ENCODE measurements at places on chromosomes 2 and 18.
A peak's percentile ranks its signal among the peaks of the same experiment; 100 is the strongest.

- DNase-seq = no peak
These were observed 98.4 kb downstream of the PXDN start for GRCh38 chr2:1645761-1646476.

DNA sequence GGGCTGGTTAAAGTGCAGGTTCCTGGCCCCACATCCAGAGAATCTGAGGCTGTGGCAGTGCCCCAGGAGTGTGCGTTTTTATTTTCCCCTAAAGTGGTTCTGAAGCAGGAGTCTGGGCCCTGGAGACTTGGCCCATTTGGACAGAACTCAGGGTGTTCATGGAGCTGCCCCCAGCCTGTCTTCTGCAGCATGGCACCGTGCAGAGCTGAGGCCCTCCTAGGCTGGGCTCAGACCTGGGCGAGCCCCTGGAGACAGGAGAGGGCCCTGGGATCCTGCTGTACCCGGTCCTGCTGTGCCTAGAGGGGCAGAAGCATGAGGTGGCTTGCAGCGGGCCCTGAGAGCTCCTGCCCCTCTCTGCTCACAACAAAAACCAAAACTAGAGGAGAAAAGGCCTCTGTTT lies 58.8 kb upstream of the B3GNT7 start:
- no peak for DNase-seq

DNA sequence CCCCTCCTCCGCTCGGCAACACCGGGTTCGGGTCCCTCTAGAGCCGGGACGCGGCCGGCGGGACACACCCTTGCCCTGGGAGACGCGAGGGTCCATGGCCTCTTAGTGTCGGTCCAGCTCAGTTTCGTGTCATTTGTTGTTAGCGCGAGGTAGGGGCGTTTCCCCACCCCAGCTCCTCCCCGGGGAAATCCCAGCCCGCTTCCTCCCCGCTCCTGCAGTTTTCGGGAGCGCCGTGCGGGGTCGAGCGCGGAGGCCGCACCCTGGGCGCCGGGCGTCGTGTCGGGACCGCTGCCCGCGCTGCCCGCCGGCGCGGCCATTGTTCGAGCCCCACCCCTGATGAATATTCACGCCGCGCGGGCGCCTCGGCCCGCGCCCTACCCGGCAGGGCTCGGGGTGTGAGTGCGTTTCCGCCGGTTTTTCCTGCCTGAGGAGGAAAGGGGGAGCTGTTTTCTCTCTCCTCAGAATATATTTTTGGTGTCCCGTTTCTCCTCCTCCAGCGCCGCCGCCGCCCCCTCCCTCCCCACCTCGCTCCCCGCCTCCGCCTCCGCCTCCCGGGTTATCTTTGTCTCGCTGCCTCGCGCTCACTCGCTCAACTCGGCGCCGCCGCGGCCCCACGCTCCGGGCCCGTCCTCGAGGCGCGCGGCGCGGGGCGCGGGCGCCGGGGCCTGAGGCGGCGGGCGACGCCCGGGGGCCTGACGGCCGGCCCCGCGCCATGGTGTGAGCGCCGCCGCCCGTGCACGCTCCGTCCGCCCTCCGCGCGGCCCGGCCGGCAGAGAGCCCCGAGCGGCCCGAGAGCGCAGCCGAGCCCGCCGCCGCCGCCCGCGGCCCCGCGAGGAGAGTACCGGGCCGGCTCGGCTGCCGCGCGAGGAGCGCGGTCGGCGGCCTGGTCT lies at the start of gene MAP4K4:
Gene MAP4K4 (plus strand): TSS at position 584 of the 890 bp plus-strand sequence. CDS start 374 bp downstream, outside the sequence.
- peak; percentile 88 for DNase-seq

DNA sequence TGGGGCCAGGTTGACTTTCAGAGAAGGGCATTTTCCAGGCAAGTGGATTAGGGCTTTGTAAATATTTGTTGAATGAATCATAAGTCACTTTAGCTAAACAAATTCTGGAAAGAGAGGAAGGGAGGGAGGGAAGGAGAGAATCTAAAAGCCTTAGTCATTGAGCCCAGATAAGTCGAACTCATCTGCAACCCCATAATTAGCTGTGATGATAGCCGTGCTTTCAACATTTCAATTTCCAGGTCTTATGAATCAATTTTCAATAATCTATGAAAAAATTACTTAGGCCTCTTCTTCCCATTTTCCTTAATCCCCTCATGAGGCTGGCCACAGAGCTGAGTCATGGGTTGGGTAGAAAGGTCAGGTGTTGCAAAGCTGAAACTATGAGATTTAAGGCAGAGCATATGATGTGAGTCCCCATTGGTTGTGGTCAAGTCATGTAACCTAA lies 111.9 kb upstream of the MAPRE2 start:
- no peak for DNase-seq

GRCh38 chr2:223058952-223059716 lies 7.1 kb downstream of the KCNE4 start:
- no peak for DNase-seq

- no peak for DNase-seq
These were observed 222.2 kb downstream of the MYCN start for GRCh38 chr2:16162491-16163040.

GRCh38 chr2:135615404-135615803 lies 84.1 kb downstream of the R3HDM1 start:
- DNase-seq = no peak

DNA sequence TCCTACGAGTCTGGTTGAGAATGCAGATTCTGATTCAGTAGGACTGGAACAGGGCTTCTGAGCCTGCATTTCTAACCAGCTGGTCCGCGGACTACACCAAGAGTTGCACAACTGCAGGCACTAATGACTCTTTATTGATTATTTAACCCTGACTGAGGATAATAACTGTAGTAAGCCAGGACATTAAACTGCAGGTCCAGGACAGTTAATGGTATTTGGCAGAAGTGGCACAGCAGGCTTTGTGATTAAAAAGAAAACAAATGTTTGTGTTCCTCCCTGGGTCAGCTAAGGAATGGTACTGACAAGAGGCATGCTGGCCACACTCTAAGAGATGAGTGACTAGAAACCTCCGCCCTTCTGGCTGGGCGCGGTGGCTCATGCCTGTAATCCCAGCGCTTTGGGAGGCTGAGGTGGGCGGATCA lies 59.4 kb downstream of the ALPK2 start:
- DNase-seq = no peak

- no peak for DNase-seq
These were observed 178.0 kb upstream of the SPOPL start for GRCh38 chr2:138323382-138324067.

- peak; percentile 96 for DNase-seq
These were observed 64.0 kb downstream of the INPP4A start for GRCh38 chr2:98508709-98509066.

- DNase-seq = no peak
These were observed 137.2 kb upstream of the TTC39C start for GRCh38 chr18:23877371-23877770.

DNA sequence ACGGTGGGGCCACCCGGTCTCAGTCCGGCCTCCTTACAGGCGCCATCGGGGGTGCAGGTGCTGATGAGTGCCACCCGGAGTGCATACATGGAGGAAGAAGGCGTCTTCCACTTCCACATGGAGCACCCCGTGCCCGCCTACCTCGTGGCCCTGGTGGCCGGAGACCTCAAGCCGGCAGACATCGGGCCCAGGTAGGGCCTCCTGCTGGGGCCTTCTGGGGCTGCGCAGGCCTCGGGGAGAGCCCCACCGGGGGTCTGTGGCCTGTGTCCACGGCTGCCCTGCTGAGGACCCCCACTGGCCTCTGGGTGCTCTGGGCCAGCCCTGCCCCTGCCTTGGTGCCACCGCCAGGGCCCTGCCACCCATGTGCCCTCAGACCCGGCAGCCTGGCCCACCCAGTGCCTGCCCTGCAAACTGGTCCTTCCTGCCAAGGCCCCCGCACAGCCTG lies 4.8 kb downstream of the RNPEPL1 start:
- DNase-seq = no peak

- peak; percentile 37 for DNase-seq
These were observed 36.4 kb downstream of the ADAM17 start for GRCh38 chr2:9519250-9519649.

GRCh38 chr18:78758496-78758895 lies 221.1 kb upstream of the SALL3 start:
- DNase-seq = no peak

DNA sequence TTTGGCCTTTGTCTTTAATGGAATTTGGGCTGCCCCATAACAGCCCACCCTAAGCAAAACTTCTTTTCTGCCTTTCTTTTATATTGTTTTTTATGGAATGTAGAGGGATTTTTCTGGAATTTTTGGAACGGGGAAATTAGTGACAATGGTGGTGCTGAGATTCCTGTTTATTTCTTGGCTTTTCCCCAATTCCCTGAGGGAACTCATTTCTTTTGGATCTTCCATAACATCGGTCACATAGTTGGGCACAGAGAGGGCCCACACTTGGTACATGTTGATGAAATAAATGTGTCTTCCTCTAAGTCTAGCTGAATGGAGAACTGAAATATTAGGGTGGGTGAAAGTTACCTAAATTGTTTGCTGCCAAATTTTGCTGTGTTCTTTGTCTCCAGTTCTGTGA lies 191.6 kb upstream of the TNP1 start:
- DNase-seq = no peak

DNA sequence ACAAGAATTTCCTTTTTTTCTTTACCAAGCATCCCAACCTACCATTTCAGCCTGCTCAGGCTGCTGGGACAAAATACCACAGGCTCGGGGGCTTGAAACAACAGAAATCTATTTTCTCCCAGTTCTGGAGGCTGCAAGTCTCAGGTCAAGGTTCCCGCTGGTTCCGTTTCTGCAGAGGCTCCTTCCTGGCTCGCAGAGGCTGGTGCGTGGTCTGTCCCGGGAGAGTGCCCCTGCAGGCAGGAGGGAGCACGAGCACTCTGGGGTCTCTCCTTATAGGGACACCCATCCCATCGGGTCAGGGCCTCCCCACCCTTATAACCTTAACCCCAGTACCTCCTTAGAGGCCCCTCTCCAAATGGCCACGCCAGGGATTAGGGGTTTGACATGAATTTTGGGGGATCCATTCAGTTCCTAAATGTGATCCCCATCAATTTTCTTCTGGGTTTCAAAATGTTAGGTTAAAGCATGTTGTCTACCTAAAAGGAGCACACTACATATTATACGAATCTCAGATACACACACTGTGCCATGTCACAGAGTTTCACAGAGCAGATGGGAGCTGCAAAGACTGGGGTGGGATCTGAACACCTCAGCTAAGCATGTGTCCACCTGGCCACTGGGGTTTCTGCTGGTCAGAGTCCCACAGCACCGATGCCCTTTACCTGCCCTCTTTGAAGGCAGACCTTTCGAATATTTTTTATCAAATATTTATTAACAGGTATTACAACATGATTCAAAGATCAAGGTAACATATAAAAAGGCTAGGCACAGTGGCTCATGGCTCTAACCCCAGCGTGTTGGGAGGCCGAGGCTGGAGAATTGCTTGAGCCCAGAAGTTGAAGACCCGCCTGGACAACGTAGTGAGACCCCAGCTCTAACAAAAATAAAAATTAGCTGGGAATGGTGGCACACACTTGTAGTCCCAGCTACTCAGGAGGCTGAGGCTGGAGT lies 17.6 kb upstream of the ADI1 start:
- DNase-seq = peak; percentile 57

- no peak for DNase-seq
These were observed 69.9 kb upstream of the FSIP2 start for GRCh38 chr2:185668710-185669109.
